Inflammatory macrophage treated with lipopolysaccharide for 4 hours (primary cell): ENCODE measurements at places on chromosomes 3 and 15.

DNA sequence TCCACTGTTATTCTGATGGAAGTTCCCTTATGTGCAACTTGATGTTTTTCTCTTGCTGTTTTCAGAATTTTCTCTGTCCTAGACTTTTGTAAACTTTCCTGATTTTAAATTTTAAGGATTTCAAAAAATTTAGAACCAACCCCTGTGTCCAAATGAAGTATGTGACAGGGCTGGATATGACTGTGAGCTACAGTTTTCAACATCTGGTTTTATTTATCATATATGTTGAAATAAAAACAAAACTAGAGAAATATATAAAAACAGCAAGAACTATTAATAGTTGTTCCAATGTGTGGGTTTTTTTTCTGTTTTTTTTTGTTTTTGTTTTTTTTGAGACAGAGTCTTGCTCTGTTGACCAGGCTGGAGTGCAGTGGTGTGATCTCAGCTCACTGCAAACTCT lies 47.4 kb upstream of the PSMD6 start:
- DNase-seq: no peak

DNA sequence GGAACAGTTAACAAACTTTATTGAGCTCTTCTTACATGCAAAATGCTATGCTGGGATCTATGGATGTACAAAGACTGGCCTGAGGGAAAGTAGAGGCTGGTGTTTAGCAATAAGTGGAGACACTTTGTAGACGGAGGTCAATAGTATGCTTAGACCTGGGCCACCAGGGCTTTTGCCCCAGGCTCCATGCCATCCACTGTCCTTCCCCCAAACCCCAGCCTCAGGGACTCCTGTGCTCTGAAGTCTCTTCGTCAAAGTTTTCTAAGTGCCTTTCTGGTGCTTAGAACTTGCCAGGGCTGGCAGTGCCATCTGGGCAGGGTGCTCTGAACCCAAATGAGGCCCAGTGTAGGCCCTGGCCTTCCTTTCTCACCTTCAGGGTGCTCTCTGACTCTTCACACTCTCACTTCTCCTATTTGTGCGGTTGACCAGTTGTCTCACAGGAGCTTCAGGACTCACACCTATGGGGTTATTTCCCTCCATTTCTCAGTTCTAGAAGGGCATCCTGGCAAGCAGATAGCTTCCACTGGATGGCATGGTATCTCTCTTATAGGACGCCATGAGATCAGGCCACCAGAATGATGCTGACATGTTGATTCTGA lies 21.8 kb upstream of the KCNAB1 start:
- no peak for DNase-seq

DNA sequence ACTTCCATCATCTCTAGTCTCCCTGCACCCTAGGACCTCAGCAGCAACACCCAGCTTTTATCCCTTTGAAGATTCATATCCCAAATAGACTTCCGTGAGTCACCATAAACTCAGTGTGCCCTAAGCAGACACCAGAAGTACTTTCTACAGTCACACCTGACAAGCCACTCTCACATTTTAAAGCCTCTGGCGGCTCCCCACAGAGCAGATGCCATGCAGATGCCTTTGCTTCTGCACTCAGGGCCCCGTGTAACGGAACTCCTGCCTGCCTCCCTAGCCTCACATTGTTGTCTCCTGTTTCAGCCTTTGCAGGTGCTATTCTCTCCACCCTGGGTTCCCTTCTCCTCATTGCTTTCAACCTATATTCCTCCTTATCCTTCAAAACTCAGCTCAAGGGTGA lies 155.5 kb upstream of the SLC24A5 start:
- no peak for DNase-seq

DNA sequence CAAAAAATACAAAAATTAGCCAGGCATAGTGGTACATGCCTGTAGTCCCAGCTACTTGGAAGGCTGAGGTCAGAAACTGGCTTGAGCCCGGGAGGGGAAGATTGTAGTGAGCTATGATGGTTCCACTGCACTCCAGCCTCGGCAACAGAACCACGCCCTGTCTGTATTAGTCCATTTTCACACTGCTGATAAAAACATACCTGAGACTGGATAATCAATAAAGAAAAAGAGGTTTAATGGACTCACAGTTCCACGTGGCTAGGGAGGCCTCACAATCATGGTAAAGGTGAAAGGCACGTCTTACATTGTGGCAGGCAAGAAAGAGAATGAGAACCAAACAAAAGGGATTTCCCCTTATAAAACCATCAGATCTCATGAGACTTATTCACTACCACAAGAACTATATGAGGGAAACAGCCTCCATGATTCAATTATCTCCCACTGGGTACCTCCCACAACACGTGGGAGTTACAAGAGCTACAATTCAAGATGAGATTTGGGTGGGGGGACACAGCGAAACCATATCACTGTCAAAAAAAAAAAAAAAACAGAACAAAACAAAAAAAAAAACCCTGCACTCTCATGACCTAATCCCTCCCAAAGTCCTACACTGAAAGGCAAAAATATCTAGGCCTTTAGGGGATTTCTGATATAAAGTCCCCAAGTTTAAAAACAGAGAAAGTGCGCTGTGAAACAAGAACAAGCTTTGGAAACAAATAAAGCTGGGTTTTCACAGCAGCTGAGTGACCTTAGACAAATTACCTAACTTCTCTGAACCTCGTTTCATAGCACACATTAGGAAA lies 224.7 kb downstream of the IGSF11 start:
- DNase-seq: peak; percentile 2

- DNase-seq: peak; percentile 90
Observed at GRCh38 chr3:154799800-154800199, 280.3 kb upstream of the MME start.
